MCF 10A (cell line): ENCODE measurements at places on chromosomes 6 and 20. TPM values are rescaled to one million over a fixed set of nuclear protein-coding genes. Genes with fewer than 3 reads are reported as not detected.

DNA sequence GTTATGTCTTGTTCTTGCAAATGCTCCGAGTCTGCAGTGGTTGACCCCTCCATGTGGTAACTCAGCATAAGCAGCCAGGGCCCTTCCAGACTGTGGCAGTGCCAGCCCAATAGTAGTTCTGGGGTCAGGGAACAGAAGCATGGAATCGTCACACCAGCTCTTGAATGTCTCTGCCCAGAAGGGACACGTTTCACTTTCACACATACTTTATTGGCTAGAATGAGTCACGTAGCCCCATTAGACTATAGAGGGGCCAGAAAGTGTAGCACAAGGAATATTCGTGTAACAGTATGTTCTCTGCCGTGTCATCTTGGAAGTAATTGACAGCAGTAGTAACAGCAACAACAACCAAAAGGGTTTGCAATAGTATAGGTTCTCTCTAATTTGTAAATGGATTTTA is 254.7 kb downstream of the FARS2 start:
- no peak for DNase-seq

DNA sequence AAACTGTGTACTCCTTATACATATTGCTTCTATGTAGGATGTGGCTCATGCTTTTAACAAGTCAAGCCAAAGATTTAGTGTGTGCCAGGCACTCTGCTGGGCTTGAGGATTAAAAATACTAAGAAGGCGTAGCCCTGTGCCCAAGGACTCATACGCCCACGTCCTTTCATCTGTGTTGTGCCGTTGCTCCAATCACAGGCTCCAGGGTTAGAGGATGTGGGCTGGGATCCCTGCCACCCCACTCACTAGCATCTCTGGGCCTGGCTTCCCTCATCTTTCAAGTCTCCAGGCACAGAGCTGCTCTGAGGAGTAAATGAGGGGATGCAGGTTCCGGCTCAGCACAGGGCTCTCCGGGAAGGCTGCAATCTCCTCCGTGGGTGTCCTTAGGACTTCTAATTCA is 214.2 kb downstream of the SYNDIG1 start:
- no peak for DNase-seq

- peak; percentile 80 for DNase-seq
Observed at GRCh38 chr20:4666001-4666479, 55.7 kb upstream of the PRND start.

DNA sequence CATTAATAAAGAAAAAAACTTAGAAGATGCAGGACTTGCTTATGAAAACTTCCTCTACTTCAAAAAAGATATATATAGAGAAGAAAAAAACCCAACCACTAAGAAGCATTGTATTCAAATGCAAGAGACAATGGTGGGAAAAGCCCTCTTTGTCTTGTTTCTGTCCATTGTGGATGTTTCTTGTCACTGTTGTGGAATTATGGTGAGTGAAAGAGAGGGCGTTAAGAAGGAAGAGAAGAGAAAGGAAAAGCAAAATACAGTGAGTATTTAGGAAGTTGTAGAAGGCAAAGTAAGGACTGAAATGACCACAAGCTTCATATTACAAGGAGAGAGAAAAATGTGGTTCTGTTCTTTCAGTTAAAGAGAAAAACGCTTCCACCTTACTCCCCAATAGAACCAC is 14.1 kb upstream of the THBD start:
- no peak for DNase-seq

DNA sequence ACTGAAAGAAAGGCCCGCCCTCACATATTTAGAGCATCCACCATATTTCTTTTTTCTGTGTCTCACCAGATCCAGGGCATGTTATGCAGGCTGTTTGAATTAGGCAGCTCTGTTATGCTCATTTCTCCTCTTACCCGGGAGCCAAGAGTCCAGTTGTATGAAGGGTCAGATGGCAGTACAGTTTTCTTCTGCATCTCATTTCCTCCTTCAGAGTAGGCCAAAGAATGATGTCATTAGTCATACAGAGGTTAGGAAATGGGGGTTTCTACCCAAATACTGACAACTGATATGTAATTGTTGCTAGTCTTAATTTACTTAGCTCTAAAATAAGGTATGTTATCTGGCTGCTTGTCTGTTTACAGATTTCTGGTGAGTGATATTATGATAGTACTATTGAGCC is 130.8 kb downstream of the SOBP start:
- DNase-seq = no peak

DNA sequence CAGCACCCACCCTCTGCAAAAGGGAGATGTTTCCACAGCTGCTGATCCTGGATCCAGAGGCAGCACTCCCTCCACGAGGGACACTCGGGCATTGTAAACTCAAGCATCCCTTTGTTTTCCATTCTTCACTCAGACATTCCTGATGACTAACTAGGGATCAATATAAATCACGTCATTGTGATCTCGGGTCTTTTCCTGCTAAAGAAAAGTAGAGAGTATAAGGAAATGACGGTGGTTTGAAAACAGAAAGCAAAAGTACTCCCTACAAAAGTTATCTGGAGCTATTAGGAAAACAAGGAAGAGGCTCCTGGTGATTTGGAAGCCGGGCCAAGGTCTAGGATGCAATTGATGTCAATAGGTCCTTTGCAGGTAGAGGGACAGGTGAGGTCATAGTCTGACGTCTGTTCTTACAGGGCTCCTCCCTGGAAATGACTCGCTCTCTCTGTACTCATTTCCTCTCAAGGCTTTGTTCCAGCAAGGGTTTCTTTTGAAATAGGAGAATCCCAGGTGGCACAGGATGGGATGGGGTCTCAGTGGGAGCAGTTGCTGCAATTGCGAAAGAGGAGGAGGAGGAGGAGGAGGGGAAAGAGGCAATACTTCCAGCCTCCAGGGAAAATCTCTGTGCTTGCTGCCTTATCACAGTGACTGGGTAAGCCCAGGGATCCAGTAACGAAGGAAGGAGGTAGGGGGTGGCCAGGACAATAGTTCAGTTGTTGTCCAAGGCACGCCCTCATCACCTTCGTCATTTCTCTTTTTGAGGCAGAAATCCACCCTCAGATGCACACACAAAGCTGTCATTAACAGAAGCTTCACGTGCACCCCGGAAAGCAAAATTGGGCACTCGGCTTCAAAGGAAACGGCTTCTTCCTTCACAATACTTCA is 222.8 kb downstream of the LY86 start:
- peak; percentile 98 for DNase-seq

DNA sequence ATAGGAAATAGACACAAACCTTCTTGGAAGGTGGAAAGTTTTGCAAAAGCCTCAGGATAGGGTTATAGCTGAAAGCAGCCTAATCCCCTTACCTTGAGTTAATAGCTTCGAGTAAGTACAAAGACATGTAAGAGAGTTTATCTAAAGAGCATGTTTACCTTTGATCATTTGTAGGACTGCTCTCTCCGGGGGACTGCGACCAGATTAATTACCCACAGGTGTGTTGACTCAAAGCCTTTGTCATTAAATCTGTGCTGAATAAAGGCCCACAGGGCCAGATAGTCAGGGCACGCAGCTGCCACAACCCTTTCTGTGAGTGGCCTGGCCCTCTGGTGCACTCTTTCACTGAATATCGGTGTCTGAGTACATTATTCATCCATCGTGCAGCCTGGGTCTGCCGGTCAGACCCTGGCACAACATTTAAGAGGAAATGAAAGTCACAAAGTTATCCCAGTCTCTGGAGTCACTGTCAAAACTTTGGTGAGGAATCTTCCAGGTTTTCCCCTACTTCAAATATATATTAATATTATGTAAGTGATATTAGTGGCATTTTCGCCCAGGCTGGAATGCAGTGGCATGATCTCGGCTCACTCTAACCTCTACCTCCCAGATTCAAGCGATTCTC is 5.4 kb upstream of the MICA start:
- no peak for DNase-seq

The MATN4 gene
- total RNA-seq = 0.20 TPM in 1 of 2 replicates, not detected in the other

The RAD21L1 gene
- not detected in 2 replicates for total RNA-seq

- DNase-seq = no peak
Observed at GRCh38 chr6:156471000-156471399, 306.2 kb upstream of the ARID1B start.

The GSTA3 gene
- not detected in 2 replicates for total RNA-seq

DNA sequence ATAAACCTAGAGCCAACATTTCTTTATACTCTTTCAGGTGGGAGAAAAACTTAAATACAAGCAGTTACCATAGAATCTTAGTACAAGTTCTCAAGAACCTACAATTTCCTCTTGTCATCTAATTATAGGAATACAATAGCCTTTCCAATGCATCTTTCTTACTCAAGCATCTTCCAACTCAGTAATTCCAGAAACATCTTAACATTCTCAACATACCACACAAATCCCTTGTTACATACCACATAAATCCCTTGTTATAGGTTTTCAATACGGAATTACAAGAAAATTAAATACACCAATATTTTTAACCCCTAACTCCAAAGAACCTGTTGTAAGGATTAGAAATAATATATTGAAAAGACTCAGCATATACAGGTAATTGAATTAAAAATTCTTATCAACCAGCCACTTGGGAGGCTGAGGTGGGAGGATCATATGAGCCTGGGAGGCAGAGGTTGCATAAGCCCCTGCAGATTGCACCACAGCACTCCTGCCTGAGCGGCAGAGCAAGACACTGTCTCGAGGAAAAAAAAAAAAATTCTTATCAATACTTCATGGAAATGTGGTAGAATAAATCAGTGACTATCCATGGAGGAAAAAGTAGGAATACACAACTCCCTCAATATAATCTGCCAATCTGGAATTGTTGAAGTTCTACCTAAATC is 127.5 kb upstream of the CCDC28A start:
- peak; percentile 39 for DNase-seq

DNA sequence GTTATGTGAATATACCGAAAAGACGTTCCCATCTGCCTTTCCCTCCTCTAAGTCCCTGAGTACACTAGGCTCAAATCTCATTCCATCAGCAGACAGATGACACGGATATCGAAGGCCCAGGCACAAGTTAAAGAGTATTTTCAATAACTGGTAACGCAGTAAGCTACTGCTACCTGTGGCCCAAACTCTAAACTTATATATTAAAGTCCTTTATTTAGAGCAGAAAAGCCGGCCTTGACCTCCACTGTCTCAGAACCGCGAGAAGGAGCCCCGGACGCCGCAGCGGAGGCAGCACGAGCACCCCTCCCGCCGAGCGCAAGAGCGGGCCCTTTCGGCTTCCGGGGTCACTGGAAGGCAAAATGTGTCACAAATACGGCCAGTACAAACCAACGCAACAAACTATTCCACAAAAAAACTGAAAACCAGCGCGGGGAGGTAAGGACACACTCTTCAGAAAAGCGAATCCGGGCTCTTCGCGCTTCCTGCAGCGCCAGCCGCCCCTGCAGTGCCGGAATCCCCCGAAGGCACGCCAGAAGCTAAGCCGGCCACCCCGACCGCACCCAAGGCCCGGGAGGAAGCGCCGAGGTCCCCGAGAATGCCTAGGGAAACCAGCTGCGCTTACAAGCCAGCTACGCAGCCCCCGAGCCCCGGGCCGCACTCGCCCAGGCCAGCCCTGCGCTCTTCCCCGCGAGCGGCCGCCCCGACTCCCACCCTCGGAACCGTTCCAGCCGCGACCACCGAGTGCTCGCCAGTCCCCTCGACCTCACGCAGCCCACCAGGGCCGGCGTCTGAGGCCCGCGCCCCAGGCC is 681 bp downstream of the DIDO1 start:
- DNase-seq = peak; percentile 31

The PAK5 gene
- not detected in 2 replicates for total RNA-seq

DNA sequence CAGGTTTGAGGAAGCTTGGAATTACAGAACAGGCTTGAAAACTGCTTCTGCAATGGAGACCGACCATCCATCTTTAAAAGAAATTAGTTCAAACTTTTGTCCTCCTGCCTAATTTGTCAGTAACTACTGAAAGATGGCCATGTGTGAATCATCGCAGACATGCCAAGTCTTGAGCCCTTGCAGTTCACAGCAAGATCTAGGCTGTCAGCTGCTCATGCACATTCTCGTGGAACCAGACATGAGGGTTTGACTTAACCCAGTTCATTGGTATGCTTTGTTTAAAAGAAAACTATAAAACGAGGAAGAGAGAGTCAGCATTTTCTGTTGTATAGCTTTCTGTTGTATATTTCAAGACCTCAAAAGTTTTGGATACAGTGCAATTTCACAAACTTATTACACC is 74.0 kb upstream of the SAMD5 start:
- peak; percentile 30 for DNase-seq

GRCh38 chr6:1614448-1615150 is 4.9 kb downstream of the FOXC1 start:
- no peak for DNase-seq

- DNase-seq = no peak
Observed at GRCh38 chr6:2635911-2636310, 114.8 kb downstream of the MYLK4 start.

GRCh38 chr6:94478133-94479005 is 1059.0 kb upstream of the EPHA7 start:
- DNase-seq = no peak

The BPIFB1 gene
- total RNA-seq = not detected in 2 replicates

- DNase-seq = no peak
Observed at GRCh38 chr6:33321227-33321626, 3.7 kb upstream of the ZBTB22 start.

The CSNK2B gene
- total RNA-seq = 197 and 209 TPM in 2 replicates

The VSTM2L gene
- 15.6 and 16.4 TPM in 2 replicates for total RNA-seq

The GGTLC1 gene
- not detected in 2 replicates for total RNA-seq

The TRIM31 gene
- total RNA-seq = not detected in 2 replicates

GRCh38 chr20:45309075-45309474 is 976 bp upstream of the MATN4 start:
- no peak for DNase-seq

DNA sequence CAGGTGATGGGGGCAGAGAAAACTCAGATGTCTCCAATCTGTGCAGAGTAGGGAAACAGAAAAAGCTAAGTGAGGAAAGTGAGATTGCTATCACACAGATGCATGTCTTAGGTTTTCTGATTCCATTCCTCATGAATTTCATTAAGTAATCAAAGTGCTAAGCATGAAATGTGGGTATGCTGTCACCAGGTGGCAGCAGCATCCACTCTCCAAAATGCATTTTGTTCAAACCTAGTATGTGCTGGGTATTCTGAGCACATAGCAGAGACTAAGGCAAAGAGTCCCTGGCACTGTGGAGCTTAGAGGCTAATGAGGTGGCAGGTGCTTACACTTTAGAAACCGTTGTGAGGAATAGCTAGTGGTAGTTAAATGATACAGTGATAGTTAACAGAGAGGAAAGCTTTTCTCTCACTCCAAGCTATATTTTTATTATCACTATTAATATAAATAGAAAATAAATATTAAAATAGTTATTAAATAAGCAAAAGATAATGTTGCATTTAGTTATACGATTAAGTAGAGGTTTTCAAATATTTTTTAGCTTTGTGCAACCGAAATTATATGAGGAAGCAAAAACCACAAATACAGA is 179.5 kb downstream of the CDH26 start:
- DNase-seq = peak; percentile 65

- peak; percentile 61 for DNase-seq
Observed at GRCh38 chr6:37021356-37022129, 16.1 kb downstream of the FGD2 start.

The CYP21A2 gene
- total RNA-seq = 0.33 and 0.88 TPM in 2 replicates

- DNase-seq = peak; percentile 39
Observed at GRCh38 chr20:40431611-40432010, 257.4 kb downstream of the MAFB start.

The KIAA0408 gene
- not detected in 2 replicates for total RNA-seq

DNA sequence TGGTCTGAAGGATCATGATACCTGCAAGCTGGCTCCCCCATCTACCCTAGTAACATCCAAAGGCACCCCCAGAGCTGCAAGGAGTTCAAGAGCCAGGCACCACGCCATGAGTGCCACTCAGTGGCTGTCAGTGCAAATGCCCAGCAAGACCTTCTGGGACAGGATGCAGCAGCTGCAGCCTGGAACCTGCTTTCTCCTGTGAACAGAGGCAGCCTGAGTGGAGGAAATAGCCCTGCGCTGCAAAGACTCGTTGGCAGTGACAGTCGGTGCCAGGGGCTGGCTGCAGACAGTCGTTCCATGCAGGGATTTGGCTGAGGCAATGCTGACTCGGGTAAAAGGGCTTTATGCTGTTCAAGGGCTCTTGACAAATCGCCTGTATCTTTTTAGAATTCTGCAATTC is 15.7 kb upstream of the SSTR4 start:
- no peak for DNase-seq
